Stimulated activated CD8-positive, alpha-beta memory T cell treated with anti-CD3 and anti-CD28 coated beads, Interleukin-12 subunit alpha, Interleukin-12 subunit beta, amount 100 ng/mL, for 4 hours (primary cell): ENCODE measurements at places on chromosomes 13 and 19.

GRCh38 chr13:23679220-23679619, 109.0 kb downstream of the TNFRSF19 start:
- no peak for DNase-seq

DNA sequence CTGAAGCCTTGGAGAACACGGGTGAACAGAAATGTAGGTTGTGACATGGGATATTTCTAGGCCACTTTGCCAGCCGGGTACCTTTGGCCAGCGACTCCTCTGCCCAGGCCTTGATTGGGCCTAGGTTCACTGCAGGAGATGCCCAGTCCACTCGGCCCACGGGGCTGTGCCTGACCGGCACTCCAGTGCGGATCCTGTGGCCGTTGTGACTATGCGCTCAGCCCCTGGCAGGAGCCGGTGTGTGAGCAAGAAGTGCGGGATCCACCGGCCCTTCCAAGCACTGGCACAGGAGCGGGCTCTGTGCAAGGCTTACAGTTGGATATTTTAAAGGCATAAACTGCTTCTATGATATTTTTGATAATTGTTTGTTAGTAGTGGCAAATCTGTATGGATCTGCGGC, 1042.5 kb upstream of the PCDH9 start:
- DNase-seq = no peak

GRCh38 chr19:46896076-46896794, 35.4 kb downstream of the ARHGAP35 start:
- no peak for DNase-seq

- no peak for DNase-seq
Observed at GRCh38 chr13:110447058-110447511, 114.4 kb downstream of the RAB20 start.

GRCh38 chr19:51114087-51114729, 6.0 kb upstream of the CTU1 start:
- DNase-seq = no peak

GRCh38 chr19:55113570-55114039, 3.8 kb downstream of the PPP1R12C start:
- DNase-seq = no peak

DNA sequence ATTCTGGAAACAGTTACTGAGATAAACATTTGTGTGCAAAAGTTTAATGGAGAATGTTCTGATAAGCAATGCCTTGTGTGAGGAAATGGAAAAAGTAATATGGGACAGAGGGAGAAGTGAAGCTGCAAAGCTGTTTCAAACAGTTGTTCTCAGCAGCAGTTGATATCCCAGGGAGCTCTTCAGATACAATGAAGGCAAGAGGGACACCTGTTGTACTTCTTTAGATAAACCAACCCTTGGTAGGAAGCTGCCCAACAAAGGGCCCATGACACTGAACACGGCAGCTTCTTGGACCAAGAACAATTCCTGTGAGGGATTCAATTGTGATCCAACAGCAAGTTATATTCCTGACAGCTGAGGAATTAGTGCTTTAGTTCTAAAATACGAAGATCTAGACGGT, 894.3 kb upstream of the PCDH20 start:
- DNase-seq = no peak

- DNase-seq = no peak
Observed at GRCh38 chr19:8518536-8518935, 4.6 kb upstream of the ZNF414 start.

GRCh38 chr13:94495806-94496205, 16.3 kb upstream of the DCT start:
- no peak for DNase-seq

- DNase-seq = no peak
Observed at GRCh38 chr19:40990972-40991381, at the start of gene CYP2B6. TSS of gene CYP2B6 (plus strand) at chr19:40991282. CDS start at chr19:40991306, 24 bp downstream.

- no peak for DNase-seq
Observed at GRCh38 chr19:8607386-8607785, 3.1 kb downstream of the ADAMTS10 start.

- no peak for DNase-seq
Observed at GRCh38 chr19:17931532-17932191, 1.2 kb upstream of the CCDC124 start.

DNA sequence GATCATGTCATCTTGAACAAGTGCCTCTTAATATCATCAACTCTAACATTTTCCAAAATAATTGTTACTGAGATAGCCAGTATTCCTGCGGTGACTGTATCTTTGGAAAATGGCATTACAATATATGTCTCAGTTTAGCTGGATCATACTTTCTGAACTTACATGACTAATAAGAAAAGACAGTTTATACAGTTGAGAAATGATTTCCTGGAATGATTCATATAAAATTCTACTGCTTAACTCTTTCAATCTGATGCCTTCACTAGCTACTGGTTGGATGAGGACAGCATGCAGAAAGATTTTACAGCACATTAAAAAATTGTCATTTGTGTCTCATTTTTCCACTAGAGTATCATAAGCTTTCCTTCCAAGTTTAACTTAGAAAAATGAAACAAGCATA, 302.1 kb downstream of the PCDH17 start:
- no peak for DNase-seq

- peak; percentile 59 for DNase-seq
Observed at GRCh38 chr13:24618011-24618955, 61.9 kb upstream of the ATP12A start.

DNA sequence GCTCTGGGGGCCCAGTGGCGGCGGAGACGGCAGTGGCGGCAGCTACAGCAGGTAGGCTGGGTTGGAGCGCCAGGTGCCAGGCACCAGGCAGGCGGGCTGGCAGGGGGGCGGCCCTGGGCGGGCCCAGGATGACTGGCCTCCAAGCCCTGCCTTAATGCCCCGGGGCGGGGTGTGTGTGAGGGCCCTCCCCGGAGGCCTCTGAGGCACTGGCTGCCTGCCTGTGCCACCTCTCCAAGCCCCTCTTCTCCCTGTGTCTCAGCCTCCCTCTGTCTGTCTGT, at the start of gene KLK11:
KLK11 (minus strand) TSS at position 63 of the 278 bp plus-strand sequence. CDS start 985 bp downstream, outside the sequence.
- no peak for DNase-seq

DNA sequence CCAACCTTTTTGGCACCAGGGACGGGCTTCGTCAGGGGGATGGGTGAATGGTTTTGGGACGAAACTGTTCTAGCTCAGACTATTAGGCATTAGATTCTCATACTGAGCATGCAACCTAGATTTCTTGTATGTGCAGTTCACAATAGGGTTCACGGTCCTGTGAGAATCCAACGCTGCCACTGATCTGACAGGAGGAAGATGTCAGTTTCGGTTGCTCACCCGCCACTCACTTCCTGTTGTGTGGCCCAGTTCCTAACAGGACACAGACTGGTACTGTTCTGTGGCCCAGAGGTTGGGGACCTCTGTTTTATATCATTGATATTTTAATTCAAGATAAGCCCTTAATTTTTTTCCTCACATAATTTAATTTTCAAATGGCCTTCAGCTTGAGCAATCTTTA, 26.7 kb upstream of the TDRD3 start:
- DNase-seq = no peak

GRCh38 chr19:13347367-13347766, 158.9 kb downstream of the CACNA1A start:
- no peak for DNase-seq

DNA sequence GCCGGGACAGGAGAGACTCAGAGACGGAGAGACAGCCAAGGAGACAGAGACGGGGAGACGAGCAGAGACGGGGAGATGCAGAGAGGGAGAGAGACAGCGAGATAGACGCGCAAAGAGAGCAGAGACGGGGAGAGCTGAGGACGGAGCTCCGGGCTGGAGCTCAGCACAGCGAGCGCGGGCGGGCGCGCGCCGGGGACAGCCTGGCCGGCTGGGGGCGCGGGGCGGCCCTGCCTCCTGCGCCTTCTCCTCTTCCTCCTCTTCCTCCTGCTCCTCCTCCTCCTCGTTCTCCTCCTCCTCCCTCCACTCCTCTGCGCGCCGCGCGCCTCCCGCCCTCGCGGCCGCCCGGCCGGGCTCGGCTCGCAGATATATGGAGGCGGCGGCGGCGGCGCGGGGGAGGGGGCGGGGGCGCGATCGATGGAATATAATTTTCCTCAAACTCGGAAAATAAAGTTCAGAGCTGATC, at the start of gene ERFL:
ERFL (minus strand) TSS at position 229 of the 463 bp plus-strand sequence. CDS start 15,530 bp downstream, outside the sequence.
- peak; percentile 33 for DNase-seq

- no peak for DNase-seq
Observed at GRCh38 chr13:106471957-106472543, 63.4 kb downstream of the EFNB2 start.

GRCh38 chr19:58356766-58357480, 3.6 kb upstream of the A1BG start:
- no peak for DNase-seq

DNA sequence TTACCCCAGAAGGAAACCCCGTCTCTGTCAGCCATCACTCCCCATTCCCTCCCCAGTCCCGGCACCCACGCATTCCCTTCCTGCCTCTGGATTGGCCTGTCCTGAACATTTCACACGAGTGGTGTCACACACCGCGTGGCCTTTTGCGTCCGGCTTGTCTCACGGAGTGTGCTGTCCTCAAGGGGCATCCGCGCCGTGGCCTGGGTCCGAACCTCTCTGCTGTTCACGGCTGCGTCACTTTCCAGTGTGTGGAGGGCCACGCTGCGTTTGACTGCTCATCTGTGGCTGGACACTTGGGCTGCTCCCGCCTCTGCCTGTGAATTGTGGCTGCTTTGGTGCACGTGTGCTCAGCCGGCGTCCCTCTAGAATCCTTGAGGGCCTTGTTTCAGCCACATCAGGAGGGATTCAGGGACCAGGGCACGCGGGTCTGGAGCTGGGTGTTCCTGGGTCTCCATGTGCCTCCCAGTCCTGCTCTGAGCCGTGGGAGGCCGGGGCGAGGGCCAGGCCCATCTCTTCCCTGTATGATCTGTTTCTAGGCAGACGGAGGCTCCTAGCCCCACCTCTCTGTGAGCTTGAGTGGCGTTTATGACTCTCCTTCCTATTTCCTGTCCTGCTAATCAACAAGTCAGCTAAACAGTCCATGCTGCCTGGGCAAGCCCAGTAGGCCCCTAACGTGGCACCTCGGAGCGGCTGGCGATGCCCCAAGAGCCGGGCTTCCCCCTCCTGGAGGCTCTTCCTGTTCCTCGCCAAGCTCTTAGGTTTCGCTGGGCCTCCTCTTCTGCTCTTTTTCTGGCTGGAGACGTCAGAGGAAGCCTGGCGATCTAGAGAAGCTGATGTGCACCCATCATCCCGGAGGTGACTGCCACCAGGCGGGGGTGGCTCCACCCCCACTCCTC, 8.1 kb downstream of the STK11 start:
- DNase-seq = no peak

GRCh38 chr19:49687150-49687549, 2.2 kb upstream of the ADM5 start:
- no peak for DNase-seq

GRCh38 chr13:24097064-24097463, 63.5 kb upstream of the SPATA13 start:
- DNase-seq = no peak

DNA sequence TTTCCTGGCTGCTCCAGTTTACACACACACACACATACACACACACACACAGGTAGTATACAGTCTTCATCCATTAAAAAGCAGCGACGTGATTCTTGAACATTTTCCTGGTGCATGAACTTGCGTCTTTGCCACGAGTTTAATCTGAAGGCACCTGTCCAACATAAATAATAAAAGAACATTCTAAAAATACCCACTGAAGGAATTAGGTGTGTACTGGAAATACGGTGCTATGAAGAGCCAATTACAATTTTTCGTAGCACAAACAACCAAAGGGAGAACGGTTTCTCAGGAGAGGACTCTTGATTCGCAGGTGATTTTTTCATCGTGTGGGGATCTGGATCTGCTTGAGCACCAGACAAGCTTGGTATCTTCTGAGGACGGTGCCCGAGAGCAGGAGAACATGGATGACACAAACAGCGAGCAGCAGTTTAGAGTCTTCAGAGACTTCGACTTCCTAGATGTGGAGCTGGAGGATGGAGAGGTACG, 61.2 kb downstream of the ZAR1L start:
- no peak for DNase-seq

GRCh38 chr13:79710376-79710775, 229.4 kb downstream of the NDFIP2 start:
- DNase-seq = no peak

- DNase-seq = no peak
Observed at GRCh38 chr13:113548778-113549621, 35.6 kb upstream of the TFDP1 start.

DNA sequence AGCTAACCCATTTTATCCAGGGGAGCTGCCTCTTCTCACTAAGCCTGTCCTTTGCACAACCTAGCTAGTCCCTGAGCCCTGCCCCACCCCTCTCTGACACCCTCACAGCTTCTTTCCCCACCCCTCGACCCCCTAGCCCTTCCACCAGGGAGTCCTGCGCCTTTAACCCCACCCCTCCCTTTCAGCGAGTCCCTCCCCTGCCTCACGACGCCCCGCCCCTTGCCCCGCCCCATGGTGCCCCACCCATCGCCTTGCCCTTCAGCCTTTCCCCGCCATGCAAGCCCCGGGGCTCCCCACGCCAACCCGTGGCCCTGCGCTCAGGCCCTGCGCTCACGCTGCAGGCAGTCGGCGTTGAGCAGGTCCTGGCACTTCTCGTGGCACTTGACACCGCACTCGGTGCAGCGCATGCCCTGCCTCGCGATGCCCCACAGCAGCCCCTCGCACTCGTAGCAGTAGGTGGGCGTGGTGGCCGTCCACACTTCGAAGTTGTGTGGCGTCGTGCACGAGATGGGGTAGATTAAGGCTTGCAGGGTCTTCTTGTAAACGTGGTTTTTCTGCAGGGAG, 40.0 kb downstream of the UNC13A start:
- no peak for DNase-seq

- DNase-seq = no peak
Observed at GRCh38 chr19:757811-758668, 7.1 kb downstream of the MISP start.

- no peak for DNase-seq
Observed at GRCh38 chr19:39852882-39853281, 6.7 kb upstream of the FBL start.

GRCh38 chr13:94968040-94968756, 255.9 kb upstream of the SOX21 start:
- DNase-seq = no peak

GRCh38 chr13:112703449-112704284, 13.8 kb downstream of the ATP11A start:
- DNase-seq = no peak

DNA sequence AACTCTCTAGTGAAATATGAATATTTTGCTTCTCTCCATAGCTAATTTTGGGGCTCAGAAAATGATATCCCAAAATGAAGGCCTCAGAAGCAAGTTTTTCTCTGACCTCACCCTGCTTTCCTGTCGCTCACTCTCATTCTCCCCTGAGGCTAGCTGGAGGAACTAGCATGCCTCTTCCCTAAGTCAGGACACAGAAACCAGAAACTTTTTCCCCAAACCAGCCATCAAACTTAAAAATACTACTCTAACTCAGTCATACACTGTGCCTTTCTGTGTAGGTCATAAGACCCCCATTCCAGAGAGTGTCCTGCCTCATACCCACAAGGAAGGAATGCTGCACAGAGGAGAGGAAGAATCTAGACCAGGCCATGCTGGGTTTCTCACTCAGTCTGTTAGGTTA, 329.6 kb downstream of the PCDH20 start:
- DNase-seq = no peak

DNA sequence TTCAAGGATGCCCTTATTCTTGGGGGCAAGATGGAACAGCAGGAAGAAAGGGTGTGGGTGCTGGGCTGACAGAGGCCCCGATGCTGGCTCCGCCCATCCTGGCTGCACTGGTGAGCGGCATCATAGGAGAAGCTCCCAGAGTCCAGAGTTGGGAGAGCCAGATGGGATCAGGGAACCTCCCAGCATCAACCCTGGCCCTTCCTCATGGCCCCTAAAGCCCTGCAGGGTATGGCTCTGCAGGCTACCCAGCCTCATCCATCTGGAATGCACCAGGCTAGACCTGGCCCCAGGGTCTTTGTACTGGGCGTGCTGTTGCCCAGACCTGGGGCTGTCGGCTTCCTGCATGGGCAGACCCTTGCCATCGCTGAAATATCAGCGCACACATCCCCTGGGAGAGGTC, 7.9 kb upstream of the ELL start:
- no peak for DNase-seq
